K562 (cell line): ENCODE measurements at places on chromosomes 2 and 18.
A peak's percentile ranks its signal among the peaks of the same experiment; 100 is the strongest.

GRCh38 chr2:197161774-197162173 lies 148.8 kb downstream of the ANKRD44 start:
- peaks cover 2% of the 10 kb centered on the region; the same call in 1 of the 3 replicates for H3K27me3 ChIP-seq
- no peak overlapping the region for H3K27ac ChIP-seq
- H3K4me1 ChIP-seq, result no peaks in the 10 kb centered on the region
- no peak overlapping the region for H3K4me3 ChIP-seq
- no peak for DNase-seq

DNA sequence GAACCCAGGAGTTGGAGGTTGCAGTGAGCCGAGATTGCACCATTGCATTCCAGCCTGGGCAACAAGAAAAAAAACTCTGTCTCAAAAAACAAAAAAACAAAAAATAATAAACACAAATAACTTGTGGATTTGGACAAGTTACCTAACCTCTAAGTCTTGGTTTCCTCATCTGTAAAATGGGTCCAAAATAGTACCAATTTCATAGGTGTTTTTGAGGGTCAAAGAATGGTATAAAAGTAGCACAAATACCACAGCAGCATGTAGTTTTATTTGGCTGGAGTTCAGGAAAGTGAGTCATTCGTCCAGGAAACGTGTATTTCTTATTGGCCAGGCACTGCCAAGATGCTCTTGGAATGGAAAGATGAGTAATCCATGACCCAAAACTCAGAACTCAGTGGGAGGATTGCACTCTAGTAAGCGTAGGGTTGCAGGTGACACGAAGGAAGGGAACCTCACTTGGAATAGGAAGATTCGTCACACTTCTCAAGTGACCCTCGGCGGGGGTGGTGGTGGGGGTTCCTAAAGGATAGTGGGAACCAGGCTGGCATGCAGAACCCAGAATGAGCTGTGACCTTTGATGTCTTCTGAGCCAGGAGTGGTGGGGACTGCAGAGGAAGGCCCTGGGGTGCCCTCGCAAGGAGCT lies 24.4 kb downstream of the GRHL1 start:
- peaks cover 8% of the 10 kb centered on the region; the same call in 2 of the 3 replicates for H3K4me1 ChIP-seq
- DNase-seq, result peak; percentile 39
- H3K27me3 ChIP-seq, result no peaks in the 10 kb centered on the region
- peaks cover 4% of the 10 kb centered on the region; the same call in 2 of the 3 replicates for H3K36me3 ChIP-seq

DNA sequence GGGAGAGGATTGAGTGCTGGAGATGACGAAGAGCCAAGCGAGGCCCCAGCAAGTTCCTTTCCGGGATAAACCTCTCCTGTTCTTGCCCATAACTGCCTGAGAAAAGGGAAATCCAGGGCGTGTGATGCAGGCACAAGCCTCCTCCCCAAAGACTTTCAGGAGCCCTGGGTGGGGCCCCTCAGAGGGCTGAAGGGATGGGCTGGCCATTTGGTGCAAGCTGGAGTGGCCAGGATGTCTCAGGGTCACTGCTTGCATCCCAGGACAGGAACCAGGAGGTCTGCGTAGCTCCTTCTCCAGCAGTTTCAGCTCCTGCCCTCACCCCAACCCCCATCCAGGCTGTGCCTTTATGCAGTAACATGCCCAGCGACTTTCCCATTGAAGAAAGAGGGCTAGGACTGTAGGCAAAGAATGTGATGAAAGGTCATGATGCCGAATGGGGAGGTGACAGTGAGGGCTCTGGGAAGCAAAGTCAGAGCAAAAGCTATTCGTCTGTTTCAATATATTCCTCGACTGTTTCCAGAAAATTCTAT lies 80.2 kb downstream of the PXDN start:
- H3K4me1 ChIP-seq, result no peaks in the 10 kb centered on the region
- H3K27me3 ChIP-seq, result peaks cover 21% of the 10 kb centered on the region
- DNase-seq, result no peak
- H3K27ac ChIP-seq, result no peak overlapping the region
- no peak overlapping the region for H3K4me3 ChIP-seq

GRCh38 chr18:35473562-35473961 lies 24.2 kb downstream of the INO80C start:
- H3K27ac ChIP-seq, result no peak overlapping the region
- DNase-seq, result no peak
- no peak overlapping the region for H3K4me3 ChIP-seq
- peaks cover 6% of the 10 kb centered on the region; the same call in 1 of the 3 replicates for H3K36me3 ChIP-seq
- no peaks in the 10 kb centered on the region for H3K27me3 ChIP-seq
- H3K4me1 ChIP-seq, result no peaks in the 10 kb centered on the region

DNA sequence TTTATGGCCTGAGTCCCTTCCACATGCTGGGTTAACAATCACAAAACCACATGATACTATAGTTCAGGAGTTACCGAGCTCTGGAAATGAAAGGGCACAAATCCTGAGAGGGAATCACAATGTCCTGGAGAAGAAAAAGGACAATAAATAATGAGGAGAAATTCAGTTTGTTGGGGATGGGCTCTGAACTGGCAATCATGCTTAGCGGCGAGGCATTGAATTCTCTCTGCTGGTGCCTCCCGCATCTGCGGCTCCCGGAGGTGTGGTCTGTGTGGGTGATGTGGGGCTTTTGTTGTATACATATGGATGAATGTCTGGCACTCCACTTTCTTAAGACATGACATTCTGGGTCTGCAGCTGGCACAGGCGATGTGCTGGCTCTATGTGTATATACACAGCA lies 46.1 kb downstream of the NRP2 start:
- no peaks in the 10 kb centered on the region; the same call in 1 of the 2 replicates for H3K4me1 ChIP-seq
- H3K27me3 ChIP-seq, result no peaks in the 10 kb centered on the region
- H3K27ac ChIP-seq, result no peak overlapping the region
- no peaks in the 10 kb centered on the region for H3K36me3 ChIP-seq
- no peak overlapping the region for H3K4me3 ChIP-seq
- no peak for DNase-seq

- no peak overlapping the region for H3K4me3 ChIP-seq
- H3K4me1 ChIP-seq, result peaks cover 8% of the 10 kb centered on the region
- H3K27ac ChIP-seq, result no peak overlapping the region
- DNase-seq, result no peak
- peaks cover 32% of the 10 kb centered on the region; the same call in 2 of the 3 replicates for H3K27me3 ChIP-seq
These were observed 44.5 kb downstream of the ATP6V1C2 start for GRCh38 chr2:10765914-10766313.

GRCh38 chr2:1136846-1137245 lies 186.2 kb downstream of the SNTG2 start:
- no peaks in the 10 kb centered on the region for H3K36me3 ChIP-seq
- peaks cover 5% of the 10 kb centered on the region for H3K27me3 ChIP-seq
- H3K27ac ChIP-seq, result no peak overlapping the region

GRCh38 chr2:25672494-25673299 lies 680 bp downstream of the DTNB start:
- no peak for DNase-seq
- peaks cover 39% of the 10 kb centered on the region for H3K27me3 ChIP-seq
- peak overlapping the region; percentile 46 for H3K4me3 ChIP-seq
- no peaks in the 10 kb centered on the region for H3K4me1 ChIP-seq
- H3K36me3 ChIP-seq, result no peaks in the 10 kb centered on the region

DNA sequence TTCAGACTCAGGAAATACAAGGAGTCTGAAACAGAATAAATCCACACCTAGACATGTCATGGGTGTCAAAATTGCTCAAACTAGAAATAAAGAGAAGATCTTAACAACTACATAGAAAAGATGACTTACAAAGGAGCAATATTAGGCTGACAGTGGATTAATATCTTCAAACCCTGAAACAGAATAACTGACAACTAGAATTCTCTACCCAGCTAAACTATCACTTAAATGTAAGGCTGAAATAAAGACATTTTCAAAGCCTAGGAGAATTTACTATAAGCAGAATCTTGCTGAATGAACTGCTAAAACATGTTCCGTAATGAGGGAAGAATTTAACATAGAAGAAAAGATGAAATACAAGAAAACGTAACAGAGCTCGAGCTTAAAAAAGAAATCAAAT lies 168.1 kb downstream of the EHBP1 start:
- H3K4me1 ChIP-seq, result no peaks in the 10 kb centered on the region
- no peaks in the 10 kb centered on the region for H3K27me3 ChIP-seq
- H3K4me3 ChIP-seq, result no peak overlapping the region
- DNase-seq, result no peak
- H3K36me3 ChIP-seq, result peaks cover 13% of the 10 kb centered on the region; the same call in 2 of the 3 replicates

GRCh38 chr18:22674272-22674671 lies 256.6 kb upstream of the CTAGE1 start:
- no peak overlapping the region for H3K27ac ChIP-seq
- no peak for DNase-seq
- no peaks in the 10 kb centered on the region for H3K36me3 ChIP-seq
- H3K4me3 ChIP-seq, result no peak overlapping the region

DNA sequence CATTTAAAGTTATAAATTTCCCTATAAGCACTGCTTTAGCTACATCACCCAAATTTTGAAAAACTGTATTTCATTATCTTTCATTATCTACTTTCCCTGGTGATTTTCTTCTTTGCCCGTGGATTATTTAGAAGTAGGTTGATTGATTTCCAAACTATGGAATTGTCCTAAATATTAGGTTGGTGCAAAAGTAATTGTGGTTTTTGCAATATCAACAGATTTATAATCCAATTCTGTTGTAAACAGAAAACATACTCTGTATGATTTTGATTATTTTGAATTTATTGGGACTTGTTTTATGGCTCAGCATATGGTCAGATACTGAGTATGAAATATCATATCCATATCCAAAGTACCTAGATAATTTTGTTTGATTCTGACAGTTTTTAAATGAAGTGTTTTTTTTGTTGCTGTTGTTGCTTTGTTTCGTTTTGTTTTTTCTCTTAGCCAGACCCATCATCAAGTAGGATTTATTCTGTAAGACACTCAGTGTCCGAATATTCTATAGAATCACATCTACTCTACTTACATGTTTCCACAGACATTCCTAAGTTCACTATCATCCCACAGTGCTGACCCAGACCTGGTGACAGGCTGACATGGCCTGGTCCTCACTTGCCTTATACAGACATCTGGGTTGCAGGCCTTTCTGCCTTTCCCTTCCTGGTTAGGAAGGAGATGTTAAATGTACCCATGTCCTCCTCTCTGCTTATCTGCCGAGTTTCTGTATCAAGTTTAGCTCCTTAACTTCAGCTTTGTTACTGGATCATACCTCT lies 2.1 kb upstream of the TRABD2A start:
- no peak for DNase-seq
- no peak overlapping the region for H3K4me3 ChIP-seq
- H3K36me3 ChIP-seq, result no peaks in the 10 kb centered on the region
- H3K27me3 ChIP-seq, result peaks cover 36% of the 10 kb centered on the region
- H3K27ac ChIP-seq, result no peak overlapping the region
- H3K4me1 ChIP-seq, result peaks cover 13% of the 10 kb centered on the region

- no peak for DNase-seq
- no peak overlapping the region for H3K4me3 ChIP-seq
- no peak overlapping the region for H3K27ac ChIP-seq
These were observed 157.9 kb upstream of the FOSL2 start for GRCh38 chr2:28234807-28235206.

GRCh38 chr18:46415532-46416252 lies 241.3 kb downstream of the LOXHD1 start:
- no peaks in the 10 kb centered on the region for H3K27me3 ChIP-seq
- H3K4me3 ChIP-seq, result no peak overlapping the region
- no peaks in the 10 kb centered on the region for H3K36me3 ChIP-seq
- H3K4me1 ChIP-seq, result no peaks in the 10 kb centered on the region; the same call in 1 of the 2 replicates
- H3K27ac ChIP-seq, result no peak overlapping the region
- DNase-seq, result no peak

- no peak for DNase-seq
- no peak overlapping the region for H3K27ac ChIP-seq
- no peak overlapping the region for H3K4me3 ChIP-seq
These were observed 138.9 kb downstream of the PXDN start for GRCh38 chr2:1605102-1606045.

DNA sequence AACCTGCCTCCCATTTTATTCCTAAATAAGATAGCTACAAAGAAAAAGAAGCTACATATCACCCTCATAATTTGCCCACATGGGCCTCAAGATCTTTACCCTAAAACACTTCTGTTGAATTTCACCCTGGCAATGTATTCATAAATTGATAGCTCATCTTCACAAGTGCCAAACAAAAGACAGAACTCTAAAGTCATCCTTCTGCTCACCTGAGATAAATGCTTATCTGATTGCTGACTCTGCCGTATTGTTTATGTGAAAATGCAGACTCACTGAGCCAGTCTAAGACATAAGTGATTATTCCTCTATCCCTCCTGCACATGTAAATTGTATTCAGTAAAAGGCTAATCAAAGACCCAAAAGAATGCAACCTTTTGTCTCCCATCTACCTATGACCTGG lies 2.0 kb downstream of the RDH14 start:
- H3K4me3 ChIP-seq, result no peak overlapping the region
- no peaks in the 10 kb centered on the region for H3K27me3 ChIP-seq
- DNase-seq, result peak; percentile 40
- H3K36me3 ChIP-seq, result peaks cover 11% of the 10 kb centered on the region

GRCh38 chr2:73776381-73776780 lies 3.5 kb downstream of the DUSP11 start:
- H3K4me1 ChIP-seq, result peaks cover 7% of the 10 kb centered on the region
- H3K27me3 ChIP-seq, result no peaks in the 10 kb centered on the region
- no peak overlapping the region for H3K4me3 ChIP-seq
- no peak overlapping the region for H3K27ac ChIP-seq
- DNase-seq, result no peak

DNA sequence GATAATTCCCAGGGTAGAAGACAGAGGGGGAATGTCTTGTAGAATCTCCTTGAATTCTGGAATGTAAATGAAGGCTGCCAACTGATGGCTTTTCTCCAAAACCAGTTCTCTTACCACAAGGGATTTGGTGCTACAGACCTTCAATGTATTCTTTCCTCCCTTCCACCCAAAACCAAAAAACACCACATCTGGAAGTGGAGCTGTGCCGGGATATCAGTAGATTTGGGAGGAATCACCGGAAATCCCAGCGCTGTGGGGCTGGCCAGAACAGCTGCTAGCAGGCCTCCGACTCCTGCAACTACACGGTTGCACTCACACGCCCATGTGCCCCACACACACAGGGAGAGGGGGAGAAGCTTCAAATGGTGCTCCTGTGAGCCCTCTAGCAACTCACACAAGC lies 45.7 kb downstream of the RPL31 start:
- H3K4me3 ChIP-seq, result no peak overlapping the region
- H3K27me3 ChIP-seq, result peaks cover 72% of the 10 kb centered on the region
- H3K4me1 ChIP-seq, result no peaks in the 10 kb centered on the region
- no peak overlapping the region for H3K27ac ChIP-seq

DNA sequence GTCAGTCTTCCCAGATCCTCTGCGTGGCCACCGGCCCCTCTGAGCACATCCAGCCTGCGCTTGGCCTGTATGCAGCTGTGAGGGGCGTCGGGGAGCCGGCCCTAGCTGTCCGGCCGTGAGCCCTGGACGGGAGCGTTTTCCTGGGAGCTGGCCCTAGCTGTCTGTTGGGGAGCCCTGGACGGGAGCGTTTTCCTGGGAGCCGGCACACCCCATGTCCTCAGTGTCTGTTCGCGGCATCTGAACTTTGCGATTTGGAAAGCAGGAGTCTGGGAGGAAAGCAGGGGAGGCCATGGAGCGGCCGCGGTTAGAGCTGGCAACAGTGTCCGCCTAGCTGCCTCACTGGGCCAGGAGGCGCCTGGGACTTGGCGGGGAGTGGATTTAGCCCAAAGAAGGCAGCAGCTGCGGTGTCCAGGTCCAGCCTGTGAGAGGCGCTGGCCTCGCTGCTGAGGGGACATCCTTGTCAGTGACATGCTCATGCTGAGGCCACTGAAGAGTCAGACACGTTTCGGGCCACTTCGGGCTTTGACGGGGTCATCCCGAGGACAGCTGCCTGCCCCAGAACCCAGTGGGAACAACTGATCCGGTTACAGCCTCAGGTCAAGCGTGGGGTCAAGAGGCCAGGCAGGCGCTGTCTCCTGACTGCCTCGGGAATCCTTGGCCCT lies 75.8 kb downstream of the KCNG2 start:
- no peak for DNase-seq
- H3K36me3 ChIP-seq, result no peaks in the 10 kb centered on the region
- H3K27me3 ChIP-seq, result peaks cover 85% of the 10 kb centered on the region
- H3K4me1 ChIP-seq, result peaks cover 15% of the 10 kb centered on the region
- no peak overlapping the region for H3K4me3 ChIP-seq
- H3K27ac ChIP-seq, result no peak overlapping the region

- no peak overlapping the region for H3K27ac ChIP-seq
- no peaks in the 10 kb centered on the region for H3K36me3 ChIP-seq
- no peaks in the 10 kb centered on the region for H3K27me3 ChIP-seq
These were observed 6.5 kb downstream of the SLC66A3 start for GRCh38 chr2:11161747-11162146.
